Activated CD8-positive, alpha-beta memory T cell treated with anti-CD3 and anti-CD28 coated beads for 48 hours (primary cell): ENCODE measurements at places on chromosomes 12 and 14.

DNA sequence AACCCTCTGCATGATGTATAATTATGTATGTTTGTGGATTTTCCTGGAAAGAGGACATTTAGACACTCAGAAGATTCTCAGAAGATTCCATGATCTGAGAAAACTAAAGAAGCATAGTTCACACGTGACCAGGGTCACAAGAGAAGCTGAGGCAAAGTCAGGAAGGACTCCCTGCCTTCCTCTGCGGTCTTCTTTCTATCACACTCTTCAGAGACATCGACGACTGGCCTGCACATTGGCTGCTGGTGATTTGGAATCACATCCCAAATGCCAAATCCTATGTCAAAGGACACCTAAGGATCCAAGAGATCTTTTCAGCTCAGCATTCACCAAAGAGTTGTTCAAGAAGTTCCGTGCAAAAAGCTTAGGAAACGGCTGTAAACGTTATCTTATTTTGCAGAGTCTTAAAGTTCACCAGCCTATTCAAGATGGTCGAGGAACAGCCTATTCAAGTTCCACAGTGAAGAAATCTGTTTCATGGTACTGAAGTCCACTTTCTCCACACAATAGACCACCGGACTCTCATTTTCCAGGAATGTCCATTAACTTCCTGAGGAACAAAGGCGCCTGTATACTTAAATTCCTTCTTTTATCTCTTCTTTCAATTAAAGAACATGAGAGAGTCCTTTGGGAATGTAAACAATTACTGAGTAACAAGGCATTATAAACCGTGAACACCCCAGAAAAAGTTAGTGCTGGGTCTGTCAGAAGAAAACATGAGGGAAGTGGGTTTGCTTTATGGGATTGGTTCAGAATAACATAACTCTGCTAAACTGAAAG lies 42.1 kb downstream of the IGF1 start:
- no peak for DNase-seq

- DNase-seq: peak; percentile 24
Observed at GRCh38 chr14:102362084-102362483, 606 bp downstream of the CINP start.

DNA sequence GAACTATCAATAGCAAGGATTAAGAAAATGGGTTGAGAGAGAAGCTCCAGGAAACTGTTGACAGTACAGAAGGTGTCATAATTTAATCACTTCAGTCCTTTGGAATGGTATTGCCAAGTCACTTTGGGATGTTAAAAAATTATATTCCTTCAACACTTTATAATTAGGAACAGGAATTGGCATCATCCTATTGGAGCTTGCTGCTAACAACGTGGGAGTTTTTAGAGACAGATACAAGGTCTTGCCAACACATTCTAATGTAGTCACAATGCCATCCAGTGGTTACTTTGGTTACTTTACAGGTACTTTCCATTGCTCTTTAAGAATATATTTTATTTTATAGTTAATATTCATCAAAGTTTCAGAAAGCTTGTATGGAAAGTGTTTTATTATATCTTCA lies 310.1 kb downstream of the SYT1 start:
- DNase-seq: no peak

GRCh38 chr12:38269897-38270296 lies 46.7 kb upstream of the ALG10B start:
- no peak for DNase-seq

GRCh38 chr12:47014474-47014873 lies 64.9 kb upstream of the PCED1B start:
- no peak for DNase-seq

GRCh38 chr14:25041898-25042297 lies 8.0 kb downstream of the STXBP6 start:
- no peak for DNase-seq

- peak; percentile 77 for DNase-seq
Observed at GRCh38 chr14:72420749-72421474, 473.0 kb downstream of the DPF3 start.

DNA sequence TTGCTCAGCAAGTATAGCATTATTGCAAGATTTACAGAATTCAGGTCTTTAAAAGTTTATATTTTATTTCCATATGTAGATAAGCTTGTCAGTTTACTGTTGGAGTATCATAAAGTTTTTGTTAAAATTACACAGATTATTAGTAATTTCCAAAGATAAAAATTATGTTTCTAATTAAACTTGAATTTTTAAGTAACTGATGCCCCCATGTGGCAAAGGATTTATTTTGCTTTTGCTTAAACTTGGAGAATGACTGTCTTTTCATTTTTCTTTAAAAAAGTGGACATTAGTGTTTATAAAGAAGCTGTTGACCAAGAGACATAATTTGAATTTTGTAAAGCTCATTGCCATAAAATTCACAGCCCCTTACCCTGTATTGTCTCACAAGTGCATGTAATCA lies 45.8 kb downstream of the ETNK1 start:
- DNase-seq: no peak

- DNase-seq: no peak
Observed at GRCh38 chr14:58151133-58152013, 640 bp downstream of the ARMH4 start.

DNA sequence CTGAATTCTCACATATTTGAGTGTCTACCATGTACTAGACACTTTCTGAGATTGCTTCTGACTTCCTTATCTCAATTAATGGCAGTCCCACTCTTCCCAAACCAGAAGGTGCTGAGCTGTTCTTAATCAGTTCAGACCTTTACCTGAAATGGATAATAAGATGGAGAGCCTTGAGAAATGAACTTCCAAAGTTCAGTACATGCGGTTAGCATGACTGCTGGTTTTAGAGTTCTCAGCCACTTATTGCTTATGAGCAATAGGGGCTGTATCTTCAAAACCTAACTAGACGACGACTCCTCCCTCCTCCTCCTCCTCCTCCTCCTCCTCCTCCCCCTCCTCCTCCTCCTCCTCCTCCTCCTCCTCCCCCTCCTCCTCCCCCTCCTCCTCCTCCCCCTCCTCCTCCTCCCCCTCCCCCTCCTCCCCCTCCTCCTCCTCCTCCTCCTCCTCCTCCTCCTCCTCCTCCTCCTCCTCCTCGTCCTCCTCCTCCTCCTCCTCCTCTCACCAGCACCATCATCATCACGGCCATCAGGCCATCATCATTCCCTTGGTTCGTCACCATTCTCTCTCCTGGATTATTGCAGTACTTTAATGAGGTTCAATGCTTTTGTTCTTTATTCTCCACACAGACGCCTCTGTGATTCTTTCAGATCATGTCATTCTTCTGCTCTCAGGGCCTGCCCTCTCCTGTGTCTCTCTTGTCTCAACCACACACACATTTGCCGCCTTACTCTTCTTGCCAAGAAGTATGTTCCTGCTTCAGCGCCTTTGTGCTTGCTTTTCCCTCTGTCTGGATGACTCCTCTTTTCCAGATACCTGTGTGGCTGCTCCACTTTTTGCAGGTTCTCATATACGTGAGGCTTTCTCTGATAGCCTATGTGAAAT lies 2.7 kb downstream of the PCNX1 start:
- DNase-seq: no peak

DNA sequence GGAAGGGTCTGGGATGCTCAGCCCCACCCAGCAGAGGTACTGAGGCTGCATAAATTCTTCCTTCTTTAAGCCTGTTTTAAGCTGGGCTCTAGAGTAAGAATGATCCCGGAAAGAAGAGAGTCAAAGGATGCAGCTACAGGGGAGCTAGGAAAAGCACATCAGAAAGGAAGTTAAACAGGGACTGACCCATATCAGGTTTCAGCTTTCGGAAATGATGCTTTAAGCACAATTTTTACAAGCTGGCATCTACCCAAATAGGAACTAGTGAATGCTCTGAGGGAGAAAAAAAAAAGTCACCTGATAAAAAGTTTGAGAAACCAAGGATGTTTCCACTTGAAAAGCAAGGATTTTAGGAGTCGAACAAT lies 22.0 kb downstream of the TSPAN8 start:
- DNase-seq: no peak

DNA sequence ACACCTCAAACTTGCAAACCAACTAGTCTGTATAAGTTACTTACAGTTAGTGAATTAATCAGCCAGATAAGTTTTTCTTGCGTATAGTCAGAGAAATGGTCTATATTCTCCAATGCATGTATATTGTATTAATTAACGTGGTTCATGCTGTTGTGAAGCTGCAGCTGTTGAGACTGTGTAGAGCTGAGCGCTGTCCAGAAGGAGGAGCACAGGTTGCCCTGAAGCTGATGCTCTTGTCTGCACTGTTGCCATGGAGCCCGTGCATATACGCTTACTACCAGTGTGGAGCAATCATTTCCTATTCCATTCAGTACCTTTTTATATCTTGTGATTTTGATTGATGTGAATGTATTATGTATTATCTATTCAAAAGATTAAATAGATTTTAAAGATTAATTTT lies 74.3 kb upstream of the ARID2 start:
- no peak for DNase-seq

- no peak for DNase-seq
Observed at GRCh38 chr14:60241091-60241490, 7.9 kb upstream of the PPM1A start.

GRCh38 chr12:84730561-84731162 lies 181.9 kb downstream of the SLC6A15 start:
- DNase-seq: no peak

DNA sequence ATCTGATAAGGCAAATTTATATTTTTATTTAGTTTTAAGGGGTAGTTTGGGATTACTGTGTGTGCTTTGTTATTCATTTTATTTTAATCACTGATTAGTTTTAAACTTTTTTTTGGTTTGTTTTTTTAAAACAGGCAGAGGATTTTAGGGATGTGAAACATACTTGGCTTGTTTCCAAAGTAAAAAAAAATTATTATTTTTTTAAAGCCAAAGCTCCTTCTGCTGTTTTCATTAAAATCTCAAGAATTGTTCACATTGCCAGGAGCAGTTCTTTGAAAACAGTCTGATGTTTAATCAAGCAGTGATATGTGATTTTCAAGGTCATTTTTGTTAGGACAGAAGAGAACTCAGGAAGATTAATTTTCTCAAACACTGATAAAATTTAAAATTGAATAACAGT lies 11.2 kb downstream of the TTC8 start:
- no peak for DNase-seq

DNA sequence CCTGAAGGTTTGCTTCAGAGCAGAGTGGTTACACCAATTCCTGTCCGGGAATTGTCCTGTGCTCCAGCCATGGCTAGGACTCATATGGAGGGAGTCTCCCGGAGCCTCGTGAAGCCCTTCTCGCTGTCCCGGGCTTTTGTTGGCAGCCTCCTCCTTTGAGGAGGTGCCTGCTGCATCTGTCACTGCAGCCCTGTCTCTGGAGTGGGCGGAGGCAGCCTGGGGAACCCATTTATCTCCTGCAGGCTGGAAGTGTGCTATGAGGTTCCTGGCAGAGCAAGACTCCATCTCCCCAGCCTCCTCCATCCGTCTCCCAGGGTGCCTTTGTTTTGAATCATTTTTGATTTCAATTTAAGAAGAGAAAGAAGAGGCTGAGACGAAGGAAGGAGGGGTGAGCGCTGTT lies 355.3 kb downstream of the GLT1D1 start:
- DNase-seq: no peak

- DNase-seq: no peak
Observed at GRCh38 chr12:3117591-3118015, 40.4 kb downstream of the TSPAN9 start.

DNA sequence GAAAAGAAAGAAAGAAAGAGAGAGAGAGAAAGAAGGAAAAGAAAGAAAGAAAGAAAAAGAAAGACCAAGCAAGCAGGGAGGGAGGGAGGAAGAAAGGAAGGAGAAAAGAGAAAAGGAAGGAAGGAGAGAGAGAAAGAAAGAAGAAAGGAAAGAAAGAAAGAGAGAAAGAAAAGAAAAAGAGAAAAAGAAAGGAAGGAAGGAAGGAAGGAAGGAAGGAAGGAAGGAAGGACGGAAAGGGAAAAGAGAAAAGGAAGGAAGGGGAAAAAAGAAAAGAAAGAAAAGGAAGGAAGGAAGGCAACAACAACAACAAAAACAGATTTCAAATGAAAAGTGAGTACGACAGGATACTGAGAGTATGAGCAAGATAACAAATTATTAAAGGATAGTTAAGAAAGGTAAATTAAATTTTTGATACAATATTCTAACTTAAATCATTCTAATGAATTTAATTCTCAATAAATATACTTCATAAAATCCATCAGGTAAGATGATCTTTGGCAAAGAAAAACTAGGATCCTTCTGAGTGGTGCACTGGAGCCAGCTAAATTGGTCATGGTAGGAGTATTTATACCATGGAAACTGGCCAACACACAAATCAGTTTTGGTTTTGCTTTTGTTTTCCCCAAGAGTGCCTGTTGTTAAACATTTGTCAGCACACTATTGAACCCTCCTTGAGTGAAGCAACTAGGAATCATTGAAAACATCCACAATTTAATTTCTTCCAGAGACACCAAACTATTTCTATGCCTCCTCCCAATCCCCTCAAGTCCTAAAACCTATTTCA lies 56.1 kb upstream of the DYRK2 start:
- no peak for DNase-seq

- DNase-seq: no peak
Observed at GRCh38 chr12:113862590-113863454, 103.3 kb downstream of the RBM19 start.

- no peak for DNase-seq
Observed at GRCh38 chr14:57502586-57503254, 9.1 kb upstream of the CCDC198 start.

DNA sequence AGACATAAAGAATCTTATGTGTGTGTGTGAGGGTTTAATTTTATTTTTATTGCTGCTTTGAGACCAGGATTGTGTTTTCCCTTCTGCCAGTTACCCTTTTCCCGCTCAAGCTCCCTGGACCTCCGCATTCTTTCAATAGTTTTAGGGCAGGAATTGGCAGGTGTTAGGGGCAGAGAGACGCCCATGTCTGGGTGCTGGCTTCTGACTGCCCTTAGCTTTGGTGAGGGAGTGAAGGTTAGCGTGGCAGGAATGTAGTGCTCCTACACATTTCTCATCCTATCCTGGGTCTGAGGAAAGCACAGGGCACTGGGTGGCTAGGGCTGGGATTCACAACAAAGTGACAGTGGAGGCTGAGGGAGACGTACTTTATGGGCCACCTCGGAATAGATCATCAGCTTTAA lies 428.1 kb downstream of the ZFP36L1 start:
- no peak for DNase-seq

DNA sequence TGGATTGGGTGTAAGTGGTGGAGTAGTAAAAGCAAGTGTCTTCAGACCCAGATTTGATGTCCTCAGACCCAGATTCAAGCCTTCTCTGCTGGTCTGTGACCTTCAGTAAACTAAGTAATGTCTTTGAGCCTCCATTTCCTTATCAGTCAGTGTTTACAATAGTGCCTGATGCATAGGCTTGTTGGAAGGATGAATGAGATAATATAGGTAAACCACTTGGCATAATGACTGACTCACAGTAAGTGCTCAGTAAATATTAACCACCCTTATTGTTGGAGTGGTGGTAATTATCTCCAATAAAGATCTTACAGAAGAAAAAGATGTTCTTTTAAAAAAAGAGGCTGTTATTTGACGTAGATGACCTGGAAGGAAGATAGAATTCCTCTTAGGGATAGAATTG lies 86.2 kb downstream of the IGF1 start:
- DNase-seq: no peak

- DNase-seq: no peak
Observed at GRCh38 chr12:49358483-49359141, 8.7 kb upstream of the SPATS2 start.

- no peak for DNase-seq
Observed at GRCh38 chr12:122869207-122869973, 26.5 kb downstream of the VPS37B start.
